Stimulated activated CD8-positive, alpha-beta memory T cell treated with anti-CD3 and anti-CD28 coated beads, Interleukin-4, amount 100 ng/mL, for 1 hour (primary cell): ENCODE measurements at places on chromosomes 3 and 15.

GRCh38 chr3:126019683-126020082 lies 50.7 kb downstream of the ROPN1B start:
- no peak for DNase-seq

GRCh38 chr3:61793521-61793920 lies 232.2 kb downstream of the PTPRG start:
- no peak for DNase-seq

GRCh38 chr3:4207672-4208071 lies 95.5 kb upstream of the SETMAR start:
- no peak for DNase-seq

DNA sequence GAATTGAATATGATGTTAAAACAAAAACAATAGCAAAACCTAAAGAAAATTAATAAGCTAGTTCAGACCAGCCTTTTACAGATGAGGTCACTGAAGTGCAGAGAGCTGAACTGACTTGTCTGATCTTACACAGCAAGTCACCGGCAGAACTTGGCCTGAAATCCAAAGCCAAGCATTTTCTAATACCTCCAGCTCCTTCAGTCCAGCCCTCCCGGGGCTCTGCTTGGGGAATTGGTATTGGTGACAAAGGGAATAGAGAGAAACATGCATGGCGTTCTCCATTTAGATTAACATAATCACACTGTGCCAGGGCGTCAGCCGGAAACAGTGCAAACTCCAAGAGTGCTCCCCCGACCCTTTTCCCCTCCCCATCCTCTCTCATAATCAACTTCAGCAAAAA lies 14.1 kb upstream of the ZSCAN2 start:
- DNase-seq: no peak

DNA sequence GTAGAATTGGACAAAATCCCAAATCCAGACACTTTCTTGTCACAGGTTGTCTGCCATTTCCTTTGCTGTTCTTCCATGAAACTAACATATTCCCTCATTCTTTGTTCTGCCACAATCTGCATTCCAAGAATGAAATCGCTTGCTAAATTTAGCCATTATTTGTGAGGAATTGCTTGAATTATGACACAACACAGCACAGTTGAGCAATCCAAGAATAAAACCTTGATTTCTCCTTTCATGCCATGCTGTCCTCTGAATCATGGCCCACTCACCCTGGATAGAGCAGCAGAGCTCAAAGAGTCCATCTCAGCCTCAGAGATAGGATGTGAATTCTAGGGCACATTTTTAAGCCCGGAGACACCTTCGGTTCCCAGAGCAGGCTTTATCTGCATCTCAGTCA lies 35.2 kb upstream of the GREM1 start:
- DNase-seq: no peak

GRCh38 chr3:196499807-196500524 lies 3.6 kb downstream of the RNF168 start:
- no peak for DNase-seq

DNA sequence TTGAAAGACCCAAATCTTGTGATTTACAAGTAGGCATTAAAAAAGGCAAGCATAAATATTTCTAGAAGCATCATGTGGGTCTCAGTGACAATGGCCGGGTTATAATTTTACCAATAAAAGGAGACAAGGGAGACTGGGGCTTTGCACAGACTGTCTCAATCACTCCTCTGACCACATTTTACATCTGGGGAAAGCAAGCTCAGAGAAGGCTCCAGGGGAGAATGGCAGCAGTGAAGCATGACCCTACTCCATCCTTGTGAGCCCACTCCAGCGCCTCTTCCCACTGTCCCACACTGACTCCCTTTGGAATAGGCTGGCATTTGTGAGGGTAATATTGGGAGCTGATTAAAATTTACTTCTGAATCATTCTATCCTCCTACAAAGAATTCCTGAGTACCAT lies 61.8 kb downstream of the SATB1 start:
- DNase-seq: no peak

GRCh38 chr3:182592747-182593146 lies 200.6 kb upstream of the ATP11B start:
- DNase-seq: no peak

- DNase-seq: no peak
These were observed 43.2 kb upstream of the UBE2E2 start for GRCh38 chr3:23159929-23160328.

GRCh38 chr15:95584088-95584487 lies 746.4 kb upstream of the NR2F2 start:
- DNase-seq: no peak

- no peak for DNase-seq
These were observed 302.9 kb upstream of the LRRFIP2 start for GRCh38 chr3:37477275-37477674.

DNA sequence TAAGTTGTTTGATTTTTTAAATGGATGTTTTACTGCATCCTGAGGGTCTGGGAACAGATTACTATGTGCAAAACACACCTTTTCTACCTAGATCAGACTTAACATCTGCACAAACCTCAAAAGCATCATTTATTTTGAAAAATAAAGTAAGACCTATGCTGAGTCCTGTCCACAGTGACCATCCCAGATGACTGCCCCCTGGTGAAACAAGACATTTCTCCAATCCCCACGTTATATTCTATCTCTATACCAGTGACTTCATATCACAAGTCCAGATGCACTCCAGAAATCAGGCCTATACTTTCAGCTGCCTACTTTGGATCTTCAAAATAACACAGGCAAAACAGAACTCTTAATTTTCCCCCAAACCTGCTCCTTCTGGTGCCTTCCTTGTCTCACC lies 143.2 kb downstream of the P2RY1 start:
- DNase-seq: no peak

- DNase-seq: no peak
These were observed 65.4 kb upstream of the HERC1 start for GRCh38 chr15:63899193-63899592.

DNA sequence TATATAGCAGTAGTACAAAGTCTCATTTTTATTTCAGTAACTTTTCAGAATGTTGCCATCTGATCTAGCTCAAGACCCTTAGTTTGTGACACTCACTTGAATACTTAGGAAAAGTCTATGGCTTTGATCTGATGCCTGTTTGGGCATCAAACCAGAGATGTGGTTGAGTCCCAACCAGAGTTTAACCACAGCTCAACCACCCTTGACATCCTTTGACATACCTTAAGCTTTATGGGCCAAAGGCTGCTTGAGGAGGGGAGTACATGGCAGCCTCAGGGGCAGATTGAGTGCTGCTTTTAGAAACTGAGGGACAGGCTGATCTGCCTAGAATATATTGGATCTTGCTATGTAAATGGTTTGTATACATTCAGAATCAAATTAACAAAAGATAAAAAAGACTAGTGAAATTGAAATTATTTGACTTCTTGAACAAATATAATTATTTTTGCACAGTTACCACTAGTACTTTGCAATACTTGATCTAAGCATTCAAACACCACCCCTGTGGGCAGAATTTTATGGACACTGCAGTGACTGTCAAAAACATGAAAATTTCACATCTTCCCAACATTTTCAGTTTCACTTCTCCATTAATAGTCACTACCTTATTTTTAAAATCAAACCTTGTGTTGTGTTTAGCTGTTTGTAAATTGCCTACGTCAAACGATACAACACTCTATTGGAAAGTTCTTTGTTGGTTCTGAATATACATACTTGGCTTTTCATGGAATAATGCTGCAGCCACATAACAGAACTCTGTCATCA lies 199.8 kb downstream of the UBE2E2 start:
- no peak for DNase-seq

DNA sequence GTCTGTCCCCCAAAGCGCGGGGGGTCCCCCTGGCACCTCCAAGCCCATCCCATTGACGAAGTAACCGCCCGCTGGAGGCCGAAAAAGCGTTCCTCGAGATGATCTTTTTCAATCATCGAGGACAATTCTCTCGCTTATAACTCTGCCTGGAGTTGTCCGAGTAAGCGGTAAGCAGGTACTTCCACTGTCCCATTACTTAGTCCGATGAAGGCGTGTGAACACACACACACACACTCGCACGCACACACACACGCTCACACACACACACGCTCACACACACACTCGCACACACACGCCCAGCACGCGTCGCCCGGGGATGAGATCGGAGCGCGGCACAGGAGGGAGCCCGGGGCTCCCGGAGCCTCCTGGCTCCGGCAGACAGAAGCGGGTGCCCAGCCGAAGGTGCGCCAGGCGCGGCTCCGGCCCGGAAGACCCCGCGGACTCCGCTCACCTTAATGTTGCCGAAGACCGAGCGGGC lies 430 bp downstream of the SLCO2A1 start:
- no peak for DNase-seq

DNA sequence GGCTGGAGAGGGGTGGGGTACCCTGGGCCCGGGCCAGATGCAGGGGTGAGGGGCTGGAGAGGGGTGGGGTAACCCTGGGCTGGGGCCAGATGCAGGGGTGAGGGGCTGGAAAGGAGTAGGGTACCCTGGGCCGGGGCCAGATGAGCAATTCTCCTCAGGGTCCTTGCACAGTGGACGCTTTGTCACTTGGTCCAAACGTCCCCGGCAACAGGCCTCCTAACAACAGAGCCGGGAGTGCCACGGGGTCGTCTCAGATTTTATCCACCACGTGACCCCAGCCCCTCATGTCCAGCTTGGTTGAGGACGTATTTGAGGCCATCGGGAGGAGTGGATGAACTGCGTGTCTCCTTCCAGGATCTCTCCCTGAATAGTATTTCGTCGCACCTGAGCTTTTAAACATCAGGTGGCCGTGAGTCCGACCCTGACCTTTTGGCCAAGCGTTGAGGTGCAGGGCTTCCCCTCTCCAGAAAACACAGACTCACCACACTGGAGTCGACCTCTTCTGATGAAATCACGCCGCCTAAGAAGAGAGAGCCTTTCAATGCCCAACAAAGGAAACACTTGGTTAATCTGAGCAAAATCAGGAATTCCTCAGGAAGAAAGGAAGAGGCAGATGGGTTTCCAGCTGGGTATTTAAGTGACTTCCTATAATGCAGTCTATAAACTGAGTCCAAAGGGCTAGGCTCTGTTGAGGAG lies 12.8 kb upstream of the LRRC15 start:
- no peak for DNase-seq

GRCh38 chr3:13377021-13377420 lies 43.1 kb downstream of the NUP210 start:
- DNase-seq: no peak

DNA sequence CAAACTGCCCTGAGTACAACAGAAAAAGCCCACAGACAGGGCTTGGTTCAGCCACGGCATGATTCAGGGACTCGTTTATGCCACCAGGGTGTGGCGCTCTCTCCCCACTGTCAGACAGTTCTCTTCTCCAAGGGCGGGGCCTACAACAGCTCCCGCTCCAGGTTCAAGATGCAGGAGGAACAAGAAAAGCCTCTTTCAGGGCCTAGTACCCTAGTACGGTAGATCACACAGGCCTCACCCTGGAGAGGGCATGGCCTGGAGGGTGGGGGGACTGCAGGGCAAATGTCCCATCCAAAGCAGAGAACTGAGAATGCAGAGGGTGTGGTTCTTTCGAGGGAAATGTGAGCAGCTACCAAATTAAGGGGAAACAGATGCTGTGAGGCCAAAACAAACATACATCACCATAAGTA lies 12.0 kb downstream of the MESD start:
- no peak for DNase-seq

GRCh38 chr15:88913017-88913849 lies at the start of gene MFGE8:
MFGE8 (minus strand) TSS chr15:88913379; CDS start chr15:88913319, 60 bp downstream.
- DNase-seq: peak; percentile 41

GRCh38 chr15:39154776-39155175 lies 426.1 kb upstream of the THBS1 start:
- no peak for DNase-seq

GRCh38 chr15:38687340-38687739 lies 122.7 kb upstream of the RASGRP1 start:
- no peak for DNase-seq

DNA sequence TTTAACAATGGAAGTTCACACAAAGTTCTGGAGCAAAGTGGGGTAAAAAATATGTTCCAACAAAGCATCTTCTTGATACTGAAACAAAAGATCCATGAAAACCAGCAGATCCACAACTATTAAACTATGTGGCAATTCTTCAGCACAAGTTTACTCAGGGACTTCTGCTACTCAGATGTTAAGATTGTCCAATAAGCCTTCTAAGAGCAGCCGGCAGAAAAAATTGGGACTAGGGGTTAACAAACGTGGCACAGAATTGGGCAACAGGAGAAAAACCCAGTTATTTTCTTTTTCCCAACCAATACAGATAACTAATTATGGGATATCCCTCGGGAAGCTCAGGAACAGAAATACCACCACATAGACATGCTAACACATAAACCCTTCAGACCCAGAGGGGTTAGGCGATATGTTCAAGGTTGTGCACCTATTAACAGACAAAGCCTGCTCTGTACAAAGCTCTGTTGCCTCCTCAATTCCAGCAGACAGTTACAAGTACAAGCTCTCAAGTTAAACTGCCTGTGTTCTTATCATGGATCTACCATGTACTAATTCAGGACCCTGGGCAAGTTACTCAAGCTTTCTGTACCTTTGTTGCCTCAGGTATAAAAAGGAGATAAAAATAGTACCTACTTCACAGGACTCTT lies 6.8 kb downstream of the SSR3 start:
- DNase-seq: no peak

- no peak for DNase-seq
These were observed 78.5 kb upstream of the CHD2 start for GRCh38 chr15:92821491-92822116.
